ENCODE measurements at places on chromosomes 7 and 10.

GRCh38 chr10:33303988-33304387, 30.5 kb downstream of the NRP1 start:
- DNase-seq, result no peak

- DNase-seq, result no peak
Measured at GRCh38 chr7:115359955-115360354, 438.1 kb downstream of the MDFIC start.

GRCh38 chr10:129973674-129974059, 9.6 kb upstream of the EBF3 start:
- no peak for DNase-seq

- no peak for DNase-seq
Measured at GRCh38 chr10:132036153-132036886, 29.4 kb upstream of the JAKMIP3 start.

DNA sequence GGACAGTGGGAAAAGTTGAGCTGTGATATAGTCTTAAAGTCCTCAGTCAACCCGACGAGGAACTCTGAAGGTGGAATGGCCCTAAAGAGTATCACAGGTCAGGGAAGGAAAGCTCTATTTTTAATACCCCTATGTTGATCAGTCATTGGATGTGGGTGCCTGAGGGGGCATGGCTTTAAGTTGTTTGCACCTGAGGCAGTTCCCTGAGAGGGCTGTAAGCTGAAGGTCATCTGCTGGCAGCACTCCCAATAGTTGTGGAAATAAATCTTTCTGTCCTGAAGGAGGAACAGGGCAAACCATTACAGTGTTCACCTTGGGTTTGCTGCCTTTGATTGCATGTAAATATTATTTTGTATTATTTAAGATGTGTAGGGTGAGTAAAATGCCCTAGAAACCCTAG, 17.8 kb upstream of the C1GALT1 start:
- DNase-seq, result no peak

DNA sequence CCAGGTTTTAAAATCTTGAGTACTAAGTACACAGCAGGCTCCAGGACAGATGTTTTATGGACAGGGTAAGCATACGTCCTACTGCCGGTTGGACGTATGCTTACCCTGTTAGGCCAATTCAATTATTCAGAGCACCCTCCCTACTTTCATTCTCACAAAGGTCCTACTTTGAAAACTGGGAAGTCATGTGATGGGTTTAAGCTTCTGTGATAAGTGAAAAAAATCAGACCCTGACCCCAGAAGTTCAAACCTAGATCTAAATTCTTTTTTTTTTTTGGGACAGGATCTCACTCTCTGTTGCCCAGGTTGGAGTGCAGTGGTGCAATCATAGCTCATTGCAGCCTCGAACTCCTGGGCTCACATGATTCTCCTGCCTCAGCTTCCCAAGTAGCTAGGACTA, 55.2 kb downstream of the HIPK2 start:
- no peak for DNase-seq

GRCh38 chr7:31253532-31253931, 87.0 kb downstream of the NEUROD6 start:
- no peak for DNase-seq

DNA sequence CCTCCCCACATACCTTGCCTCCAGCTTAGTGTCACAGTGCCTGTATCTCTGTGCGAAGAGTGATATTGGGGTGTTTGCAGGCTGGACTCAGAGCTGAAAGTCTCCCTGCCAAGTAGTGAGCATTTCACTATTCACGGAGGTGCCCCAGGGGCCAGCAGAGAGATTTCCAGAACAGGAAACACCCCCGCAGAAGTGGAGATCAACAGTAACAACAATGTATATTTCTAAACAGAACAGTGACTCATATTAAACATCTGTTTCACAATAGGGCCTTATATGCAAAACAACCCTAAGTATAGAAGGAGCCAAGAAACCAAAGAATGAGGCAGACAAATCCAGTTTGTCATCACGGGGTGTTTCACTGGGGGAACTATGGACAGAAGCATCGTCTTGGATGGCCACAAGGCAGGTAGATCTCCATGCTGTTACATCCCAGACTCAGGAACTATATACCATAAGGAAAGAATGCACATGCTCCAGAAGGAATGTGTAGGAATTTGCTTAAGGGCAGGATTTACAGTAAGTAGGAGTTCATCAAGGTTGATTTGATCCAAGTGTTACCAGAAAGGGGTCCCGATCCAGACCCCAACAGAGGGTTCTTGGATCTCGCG, 29.3 kb upstream of the CCL24 start:
- no peak for DNase-seq

DNA sequence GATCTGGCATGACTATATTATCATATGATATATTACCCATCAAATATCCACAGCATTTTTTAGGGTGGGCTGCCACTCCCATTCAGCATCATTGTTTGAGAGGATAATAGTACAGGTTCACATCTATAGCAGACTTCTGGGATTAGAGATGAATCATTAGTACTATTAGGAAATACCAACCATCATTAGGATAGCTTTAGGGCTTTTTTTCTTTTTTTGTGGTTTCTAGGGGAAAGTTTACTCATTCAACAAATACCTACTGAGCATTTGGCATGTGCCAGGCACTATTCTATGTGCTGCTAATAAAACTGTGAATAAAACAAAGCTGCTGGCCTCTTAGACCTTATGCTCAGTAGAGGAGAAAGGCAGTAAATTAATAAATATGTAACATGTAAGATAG, 40.6 kb downstream of the NHLRC2 start:
- no peak for DNase-seq

GRCh38 chr10:107215681-107216080, 51.2 kb upstream of the SORCS1 start:
- DNase-seq, result no peak

DNA sequence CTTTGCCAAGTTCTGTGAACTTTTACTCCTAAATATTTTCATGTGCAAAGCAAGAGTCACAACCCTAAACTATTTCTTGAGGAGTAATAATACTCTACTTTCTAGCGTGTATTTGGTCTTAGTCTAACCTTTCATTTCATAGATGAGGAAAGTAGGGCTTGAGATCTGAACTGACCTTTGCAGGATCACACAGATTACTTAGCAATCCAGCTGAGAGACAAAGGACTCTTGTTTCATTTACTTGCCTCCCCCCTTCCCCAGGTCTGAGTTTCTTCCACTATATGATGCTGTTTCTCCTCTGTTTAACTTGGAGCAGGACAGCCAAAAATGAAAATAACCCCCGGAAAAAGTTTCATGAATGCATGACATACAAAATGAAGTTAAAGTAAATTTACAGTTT, 75.3 kb upstream of the PTN start:
- no peak for DNase-seq

- no peak for DNase-seq
Measured at GRCh38 chr7:140451716-140452115, 27.6 kb downstream of the MKRN1 start.

DNA sequence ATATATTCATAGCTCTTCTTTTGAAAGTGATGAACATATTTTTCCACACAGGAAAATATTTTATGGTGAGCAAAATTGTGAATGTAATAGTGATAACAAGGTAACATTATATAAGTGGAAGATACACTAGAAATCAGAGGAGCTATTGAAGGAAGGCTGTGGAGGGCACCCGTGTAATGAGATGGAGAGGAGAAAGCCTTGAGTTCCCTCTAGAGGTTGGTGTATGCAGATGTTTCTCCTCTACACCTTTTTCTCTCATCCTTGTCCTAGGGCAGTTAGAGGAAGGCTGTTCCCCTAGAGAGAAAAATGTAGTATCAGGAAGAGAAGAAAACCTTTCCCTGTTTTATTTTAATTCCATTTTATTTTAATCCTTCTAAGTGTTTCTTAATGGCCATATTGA, 54.6 kb upstream of the NRG3 start:
- no peak for DNase-seq

GRCh38 chr10:119680050-119680449, 28.9 kb downstream of the BAG3 start:
- no peak for DNase-seq

GRCh38 chr7:45147858-45148652, 9.5 kb upstream of the RAMP3 start:
- DNase-seq, result no peak

DNA sequence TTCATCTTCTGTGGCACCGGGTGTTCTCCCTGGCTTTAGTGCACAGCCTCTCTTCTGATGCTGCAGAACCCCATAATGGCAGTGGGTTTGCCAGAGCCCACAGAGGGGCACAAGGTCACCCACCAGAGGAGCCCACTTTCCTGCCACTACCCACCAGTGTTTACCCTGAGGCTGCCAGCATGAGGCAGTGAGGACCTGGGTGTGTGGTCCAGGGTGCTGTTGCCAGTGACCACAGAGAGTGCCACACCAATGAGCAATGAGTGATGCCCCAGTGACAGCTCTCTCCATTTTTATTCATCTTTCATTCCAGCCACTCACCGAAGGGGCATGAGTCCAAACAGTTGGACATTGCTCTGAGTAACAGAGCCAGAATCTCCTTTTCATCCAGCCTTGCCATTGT, 34.8 kb downstream of the MTURN start:
- DNase-seq, result no peak

DNA sequence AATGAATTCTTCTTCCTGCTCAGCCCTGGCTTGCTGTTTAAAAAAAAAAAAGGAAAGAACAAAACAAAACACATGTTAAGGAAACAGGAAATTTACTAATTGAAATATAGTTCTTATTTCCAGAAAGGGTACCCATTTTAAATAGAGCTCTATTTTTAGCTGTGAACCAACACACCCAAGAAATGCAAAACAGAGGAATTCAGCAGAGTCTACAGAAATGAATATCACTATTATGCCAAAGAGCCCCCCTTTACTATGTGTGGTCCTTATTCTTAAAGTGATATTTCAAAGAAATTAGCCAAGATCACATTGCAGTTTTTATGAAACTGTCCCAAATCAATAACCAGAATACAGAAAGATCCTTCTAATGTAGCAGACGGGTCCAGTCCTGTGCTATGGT, 53.7 kb downstream of the CCDC6 start:
- no peak for DNase-seq

- DNase-seq, result no peak
Measured at GRCh38 chr10:15630353-15630752, 89.4 kb downstream of the ITGA8 start.

DNA sequence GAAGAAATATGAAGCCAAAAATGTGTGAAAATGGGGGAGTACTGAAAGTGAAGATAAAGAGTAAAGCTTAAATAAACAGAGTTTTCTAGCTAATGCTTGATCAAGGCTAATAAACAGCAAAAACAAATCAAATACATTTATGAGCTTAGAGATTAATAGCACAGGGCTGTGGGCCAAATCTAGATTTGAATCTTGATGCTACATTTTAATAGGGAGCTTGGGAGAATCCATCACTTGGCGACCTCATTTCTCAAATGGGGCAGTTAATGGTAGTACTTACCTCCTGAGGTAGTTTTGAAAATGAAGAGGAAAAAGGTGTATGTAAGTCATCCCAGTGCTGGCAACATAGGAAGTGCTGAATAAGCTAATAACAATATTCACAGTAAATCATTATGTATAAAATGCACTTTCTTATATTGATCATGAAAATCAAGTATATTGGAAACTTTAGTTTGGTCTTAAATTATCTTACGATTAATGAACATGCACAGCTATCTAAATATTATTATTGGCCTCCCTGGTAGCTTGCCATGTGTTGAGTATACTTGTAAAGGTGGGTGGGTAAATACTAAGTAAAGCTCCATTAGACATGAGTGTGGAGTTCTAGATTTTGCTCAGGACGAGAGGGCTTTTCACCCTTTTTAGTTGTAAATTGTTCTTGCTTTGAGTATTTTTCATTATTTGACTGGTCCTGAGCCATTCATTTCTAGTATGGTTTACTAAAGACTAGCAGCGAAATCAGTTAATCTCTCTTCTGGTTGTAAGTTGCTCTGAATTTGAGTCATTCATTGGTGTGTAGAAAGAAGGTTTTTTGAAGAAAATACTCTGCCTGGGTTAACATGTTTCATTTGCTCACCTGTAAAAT, 5.1 kb downstream of the BICC1 start:
- no peak for DNase-seq

DNA sequence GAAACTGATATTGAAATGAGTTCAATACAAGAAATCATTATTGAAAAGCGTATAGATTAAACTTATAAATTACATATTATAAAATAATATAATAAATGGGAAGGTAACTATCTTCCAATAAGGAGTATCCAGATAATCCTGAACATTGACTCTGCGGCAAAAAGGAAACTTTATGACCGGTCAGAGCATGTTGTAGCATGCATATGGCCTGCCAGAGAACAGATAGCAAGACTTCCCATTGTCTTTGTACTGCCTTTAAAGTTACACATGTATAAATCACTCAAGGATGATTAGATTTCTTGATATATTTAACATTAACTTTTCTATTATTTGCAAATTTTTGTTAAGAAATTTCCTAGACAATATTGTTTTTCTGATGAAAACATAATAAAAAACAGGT, 56.2 kb upstream of the ETV1 start:
- no peak for DNase-seq

DNA sequence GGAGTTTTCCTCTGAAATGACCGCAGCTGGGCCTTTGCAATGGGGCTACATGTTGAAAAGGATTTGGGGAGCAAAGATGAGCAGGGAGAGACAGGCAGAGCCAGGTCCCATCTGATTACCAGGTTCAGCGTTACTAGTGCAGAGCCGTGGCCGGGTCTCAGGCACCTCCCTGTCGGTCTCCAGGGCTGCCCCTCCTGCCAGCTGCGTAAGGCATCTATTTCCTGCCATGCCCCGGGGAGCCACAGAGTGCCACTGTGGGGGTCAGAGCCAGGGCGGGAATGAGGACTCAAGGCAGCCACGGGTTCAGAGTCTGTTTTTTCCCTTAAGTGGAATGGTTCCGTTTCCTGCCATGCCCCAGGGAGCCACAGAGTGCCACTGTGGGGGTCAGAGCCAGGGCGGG, 382.6 kb upstream of the SHH start:
- no peak for DNase-seq

DNA sequence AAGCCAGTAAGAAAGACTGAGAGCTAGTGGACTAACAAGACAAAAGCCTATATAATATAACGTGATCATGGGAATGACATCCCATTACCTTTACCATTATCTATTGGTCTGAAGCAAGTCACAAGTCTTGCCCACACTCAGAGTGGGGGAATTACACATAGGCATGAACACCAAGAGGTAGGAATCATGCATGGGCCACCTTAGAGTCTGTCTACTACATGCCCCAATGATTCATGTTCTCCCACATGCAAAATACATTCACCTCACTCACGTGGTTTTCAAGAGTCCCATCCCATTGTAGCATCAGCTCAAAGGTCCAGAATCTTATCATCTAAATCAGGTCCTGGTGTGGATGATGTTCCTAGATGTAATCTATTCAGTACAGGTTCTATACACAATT, 29.4 kb downstream of the DNAJC9 start:
- DNase-seq, result no peak

DNA sequence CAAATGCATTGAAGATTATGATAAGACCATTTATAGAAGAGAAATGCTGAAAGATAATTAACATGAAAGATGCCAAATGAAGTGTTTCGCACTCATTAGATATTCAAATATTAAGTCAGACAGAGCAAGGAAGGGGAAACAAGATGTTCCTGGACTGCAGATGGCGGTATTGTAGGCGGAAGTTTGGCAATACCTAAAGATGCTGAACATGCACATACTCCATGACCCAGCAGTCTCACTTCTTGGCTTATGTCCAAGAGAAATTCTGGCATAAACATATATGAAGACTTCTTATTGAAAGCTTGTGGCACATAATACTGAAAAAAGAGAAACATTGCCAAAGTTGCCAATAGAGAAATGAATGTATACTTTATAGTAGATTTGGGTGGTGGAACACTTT, 325.4 kb upstream of the SEMA3C start:
- no peak for DNase-seq

GRCh38 chr10:63675171-63675570, 154.0 kb downstream of the REEP3 start:
- no peak for DNase-seq

- peak; percentile 29 for DNase-seq
Measured at GRCh38 chr7:36686499-36686898, 37.8 kb downstream of the AOAH start.

Data from CD4-positive, alpha-beta T cell treated with Interleukin-6 at 100 ng/mL for 8 hours (primary cell).